Small intestine (tissue), 16 donors: ENCODE measurements at places on chromosomes 1 and 21. TPM values are rescaled to one million over a fixed set of nuclear protein-coding genes. Genes with fewer than 3 reads are reported as not detected.

- DNase-seq, result peak; percentile 93
- H3K4me1 ChIP-seq, result no peaks in the 10 kb centered on the region
Measured at GRCh38 chr1:154474802-154475201, 27.2 kb upstream of the TDRD10 start.

The IGFN1 gene
- 0.01 TPM for polyA plus RNA-seq

- DNase-seq, result no peak
- no peak overlapping the region for H3K4me3 ChIP-seq
- H3K27me3 ChIP-seq, result no peaks in the 10 kb centered on the region
- H3K27ac ChIP-seq, result no peak overlapping the region
Measured at GRCh38 chr1:221241157-221241556, 361.9 kb downstream of the HLX start.

- no peaks in the 10 kb centered on the region for H3K27me3 ChIP-seq
- H3K4me3 ChIP-seq, result no peak overlapping the region
- H3K27ac ChIP-seq, result no peak overlapping the region
- H3K4me1 ChIP-seq, result no peaks in the 10 kb centered on the region
- no peaks in the 10 kb centered on the region for H3K36me3 ChIP-seq
Measured at GRCh38 chr21:37874904-37875780, 41.1 kb downstream of the KCNJ6 start.

- no peak overlapping the region for H3K4me3 ChIP-seq
- no peaks in the 10 kb centered on the region for H3K27me3 ChIP-seq
- no peak overlapping the region for H3K27ac ChIP-seq
Measured at GRCh38 chr1:11211925-11212587, 22.9 kb downstream of the ANGPTL7 start.

- no peaks in the 10 kb centered on the region for H3K4me1 ChIP-seq
- H3K27ac ChIP-seq, result no peak overlapping the region
- no peaks in the 10 kb centered on the region for H3K36me3 ChIP-seq
- no peak for DNase-seq
- H3K4me3 ChIP-seq, result no peak overlapping the region
Measured at GRCh38 chr1:35873243-35873750, 9.7 kb upstream of the AGO1 start.

The ZNF593OS gene
- not detected for polyA plus RNA-seq

- no peaks in the 10 kb centered on the region for H3K27me3 ChIP-seq
- no peaks in the 10 kb centered on the region for H3K36me3 ChIP-seq
- H3K27ac ChIP-seq, result peak overlapping the region; percentile 71
- no peak overlapping the region for H3K4me3 ChIP-seq
- peaks cover 9% of the 10 kb centered on the region for H3K4me1 ChIP-seq
Measured at GRCh38 chr1:29202053-29202452, 20.4 kb upstream of the SRSF4 start.

DNA sequence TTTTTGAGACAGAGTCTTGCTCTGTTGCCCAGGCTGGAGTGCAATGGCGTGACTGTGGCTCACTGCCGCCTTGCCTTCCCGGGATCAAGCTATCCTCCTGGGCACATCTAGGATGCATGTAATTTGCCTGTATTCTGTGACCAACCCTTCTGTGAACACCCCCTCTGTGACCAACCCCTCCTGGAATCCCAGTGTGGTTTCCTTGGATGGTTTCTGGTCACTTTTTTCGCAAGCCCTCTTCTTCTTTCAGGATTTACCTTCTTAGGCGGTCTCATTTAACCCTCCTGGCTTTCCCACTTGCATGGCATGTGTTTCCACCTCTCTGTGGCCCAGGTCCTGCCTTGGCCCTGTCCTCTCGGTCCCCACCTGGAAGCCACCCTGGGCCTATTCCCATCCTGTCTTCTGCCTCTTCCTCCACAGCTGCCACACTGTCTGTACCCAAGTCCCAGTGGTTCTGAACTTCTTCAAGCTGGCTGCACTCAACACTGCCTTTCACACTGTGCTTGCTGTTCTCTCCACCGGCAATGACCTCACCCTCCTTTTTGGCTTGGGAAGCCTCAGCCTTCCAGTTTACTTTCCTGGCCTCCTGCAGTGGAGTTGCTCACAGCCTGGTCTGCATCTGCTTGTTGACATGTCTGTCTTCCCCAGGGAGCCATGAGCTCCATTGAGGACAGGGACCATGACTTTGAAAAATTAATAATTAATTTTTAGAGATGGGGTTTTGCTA is 57.0 kb downstream of the DISC1 start:
- H3K4me1 ChIP-seq, result no peaks in the 10 kb centered on the region
- no peaks in the 10 kb centered on the region for H3K36me3 ChIP-seq
- DNase-seq, result no peak
- H3K4me3 ChIP-seq, result no peak overlapping the region
- no peaks in the 10 kb centered on the region for H3K27me3 ChIP-seq
- H3K27ac ChIP-seq, result no peak overlapping the region

The ST6GALNAC5 gene
- polyA plus RNA-seq, result 4.0 TPM

- H3K27me3 ChIP-seq, result no peaks in the 10 kb centered on the region
- H3K4me3 ChIP-seq, result no peak overlapping the region
- no peak overlapping the region for H3K27ac ChIP-seq
- DNase-seq, result no peak
- H3K36me3 ChIP-seq, result no peaks in the 10 kb centered on the region
Measured at GRCh38 chr1:59136541-59137275, 160.2 kb upstream of the FGGY start.

GRCh38 chr1:34907487-34908090 is 21.9 kb downstream of the DLGAP3 start:
- H3K4me1 ChIP-seq, result no peaks in the 10 kb centered on the region
- H3K27me3 ChIP-seq, result no peaks in the 10 kb centered on the region
- H3K27ac ChIP-seq, result no peak overlapping the region
- no peak overlapping the region for H3K4me3 ChIP-seq

GRCh38 chr1:223829678-223830077 is 16.1 kb downstream of the TP53BP2 start:
- no peak overlapping the region for H3K4me3 ChIP-seq
- no peaks in the 10 kb centered on the region for H3K4me1 ChIP-seq
- H3K27ac ChIP-seq, result no peak overlapping the region
- no peaks in the 10 kb centered on the region for H3K36me3 ChIP-seq

GRCh38 chr1:89201106-89201794 is 2.5 kb upstream of the GBP4 start:
- no peaks in the 10 kb centered on the region for H3K27me3 ChIP-seq
- H3K4me3 ChIP-seq, result no peak overlapping the region
- peak; percentile 3 for DNase-seq
- H3K4me1 ChIP-seq, result no peaks in the 10 kb centered on the region

DNA sequence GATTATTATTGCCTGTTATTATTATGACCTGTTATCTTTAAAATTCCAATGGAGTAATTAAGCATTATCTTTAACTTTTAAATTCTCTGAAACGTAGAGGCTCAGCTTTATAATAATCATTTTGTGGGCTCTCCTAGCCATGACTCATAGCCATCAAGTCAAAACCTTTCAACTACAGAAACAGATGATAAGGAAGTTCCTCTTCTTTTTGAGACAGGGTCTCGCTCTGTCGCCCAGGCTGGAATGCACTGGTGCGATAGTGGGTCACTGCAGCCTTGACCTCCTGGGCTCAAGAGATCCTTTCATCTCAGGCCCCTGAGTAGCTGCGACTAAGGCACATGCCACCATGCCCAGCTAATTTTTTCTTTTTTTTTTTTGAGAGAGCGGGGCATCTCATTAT is 43.5 kb downstream of the CHML start:
- no peaks in the 10 kb centered on the region for H3K4me1 ChIP-seq
- no peak for DNase-seq
- no peaks in the 10 kb centered on the region for H3K27me3 ChIP-seq
- H3K4me3 ChIP-seq, result no peak overlapping the region

The DNASE2B gene
- 0.09 TPM for polyA plus RNA-seq

DNA sequence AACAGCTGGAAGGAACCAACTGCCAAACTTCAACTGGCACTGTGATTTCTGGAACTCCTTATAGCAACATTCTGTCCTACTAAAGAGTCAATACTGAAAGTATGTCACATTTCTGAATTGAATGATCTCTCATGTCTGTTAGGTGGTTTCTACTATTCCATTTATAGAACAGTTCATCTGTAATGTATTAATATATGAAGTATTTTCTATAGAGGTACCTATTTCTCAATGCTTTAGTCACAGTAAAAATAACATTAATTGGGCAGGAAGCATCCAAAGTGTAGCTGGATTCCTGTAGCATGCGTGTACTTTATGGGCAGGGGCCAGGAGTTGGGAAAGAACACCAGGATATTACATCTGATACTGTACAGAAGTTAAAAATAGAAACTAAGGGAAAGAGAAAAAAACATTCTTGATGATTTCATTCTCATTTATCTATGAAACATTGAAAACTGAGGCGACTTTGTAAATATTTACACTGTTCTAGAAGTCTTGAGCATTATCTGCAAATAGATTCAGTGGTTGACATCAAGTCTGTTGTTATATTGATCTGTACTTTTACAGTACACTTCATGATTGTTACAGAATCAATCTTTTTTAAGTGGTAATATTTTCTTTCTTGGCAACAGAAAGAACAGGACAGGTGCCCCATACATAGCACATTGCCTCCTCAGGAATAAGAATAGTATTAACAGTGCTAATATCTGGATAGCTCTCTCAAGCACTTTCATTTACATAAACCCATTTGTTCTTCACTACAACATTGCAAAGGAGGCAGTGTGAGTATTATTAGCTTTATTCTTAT is 6.2 kb upstream of the ZNF281 start:
- no peaks in the 10 kb centered on the region for H3K4me1 ChIP-seq

DNA sequence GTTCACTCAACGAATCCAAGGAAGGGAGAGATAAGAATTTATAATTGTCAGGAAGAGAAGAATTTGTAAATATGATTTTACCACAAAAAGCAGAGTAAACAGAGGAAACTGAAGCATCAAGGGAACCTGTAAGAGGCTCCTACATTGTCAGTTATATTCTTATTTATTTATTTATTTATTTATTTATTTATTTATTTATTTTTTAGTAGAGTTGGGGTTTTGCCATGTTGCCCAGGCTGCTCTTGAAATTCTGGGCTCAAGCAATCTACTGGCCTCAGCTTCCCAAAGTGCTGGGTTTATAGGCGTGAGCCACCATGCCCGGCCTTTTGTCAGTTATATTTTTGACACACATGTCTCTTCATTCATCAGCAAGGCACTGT is 47.1 kb downstream of the FCRL3 start:
- no peak overlapping the region for H3K4me3 ChIP-seq
- no peaks in the 10 kb centered on the region for H3K36me3 ChIP-seq
- no peaks in the 10 kb centered on the region for H3K27me3 ChIP-seq
- DNase-seq, result no peak

- no peak for DNase-seq
- peaks cover 6% of the 10 kb centered on the region for H3K36me3 ChIP-seq
- H3K4me3 ChIP-seq, result no peak overlapping the region
- peaks cover 12% of the 10 kb centered on the region for H3K4me1 ChIP-seq
- H3K27me3 ChIP-seq, result no peaks in the 10 kb centered on the region
- H3K27ac ChIP-seq, result no peak overlapping the region
Measured at GRCh38 chr1:11990303-11991032, 10.2 kb downstream of the MFN2 start.

DNA sequence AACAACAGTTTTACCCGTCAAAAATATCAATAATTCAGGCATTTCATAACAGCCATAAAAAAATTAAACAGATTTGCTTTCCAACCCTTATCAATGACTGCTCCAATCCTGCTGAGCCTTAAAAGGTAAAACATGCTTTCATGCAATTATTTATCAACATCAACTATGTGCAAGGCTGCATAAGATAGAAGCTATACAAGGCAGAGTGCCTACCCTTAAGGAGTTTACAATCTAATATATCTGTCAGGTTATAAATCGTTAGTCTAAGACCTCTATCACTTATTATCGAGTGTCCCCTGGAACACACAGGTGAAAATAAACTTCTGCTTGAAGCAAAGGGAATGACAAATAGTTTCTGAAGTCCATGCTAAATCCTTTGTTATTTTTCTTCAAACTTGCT is 1.8 kb downstream of the ERRFI1 start:
- H3K4me1 ChIP-seq, result peaks cover 2% of the 10 kb centered on the region
- H3K27me3 ChIP-seq, result no peaks in the 10 kb centered on the region
- H3K36me3 ChIP-seq, result no peaks in the 10 kb centered on the region
- no peak overlapping the region for H3K4me3 ChIP-seq

DNA sequence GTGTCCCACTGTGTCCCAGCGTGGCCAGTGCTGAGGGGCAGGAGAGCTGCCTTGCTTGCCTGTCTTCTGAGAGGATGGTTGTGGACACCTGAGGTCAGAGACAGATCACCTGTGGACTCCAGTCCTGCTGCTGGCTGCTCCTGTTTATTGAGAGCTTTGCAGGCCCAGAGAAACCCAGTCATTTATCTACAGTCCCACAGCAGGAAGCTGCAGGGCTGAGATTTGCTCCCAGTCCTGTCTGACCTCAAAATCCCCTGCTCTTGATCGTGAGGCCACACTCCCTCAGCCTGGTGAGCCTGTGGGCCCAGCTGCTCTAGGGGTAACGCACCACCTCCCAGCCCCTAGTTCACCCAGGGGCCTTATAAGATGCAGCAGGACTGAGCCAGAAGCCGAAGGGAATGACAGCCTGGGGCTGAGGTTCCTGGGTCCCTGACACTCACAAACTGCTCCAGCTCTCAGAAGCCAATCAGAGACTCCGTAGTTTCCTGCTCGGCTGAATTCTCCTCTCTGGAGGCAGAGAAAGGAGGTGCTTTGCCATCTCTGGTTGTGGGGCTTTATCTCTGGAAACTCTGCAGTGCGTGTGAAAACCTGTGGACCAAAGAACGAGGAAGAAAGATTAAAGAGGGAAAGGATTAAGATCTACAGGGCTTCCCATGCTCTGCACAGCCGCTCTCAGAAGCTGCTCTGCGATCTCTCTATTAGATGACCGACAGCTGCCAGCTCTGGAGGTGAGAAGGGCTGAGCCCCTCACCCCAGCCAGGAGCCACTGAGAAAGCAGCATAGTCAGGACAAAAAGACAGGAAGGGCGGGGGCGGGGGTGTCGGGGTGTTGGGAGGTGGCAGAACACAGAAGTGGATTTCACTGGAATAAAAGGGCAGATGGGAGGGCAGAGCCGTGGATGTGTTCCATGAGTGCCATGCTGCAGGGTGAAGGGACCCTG is 39.1 kb downstream of the UBIAD1 start:
- no peaks in the 10 kb centered on the region for H3K4me1 ChIP-seq
- no peaks in the 10 kb centered on the region for H3K36me3 ChIP-seq
- no peak overlapping the region for H3K4me3 ChIP-seq
- peaks cover 12% of the 10 kb centered on the region for H3K27me3 ChIP-seq
- no peak overlapping the region for H3K27ac ChIP-seq

DNA sequence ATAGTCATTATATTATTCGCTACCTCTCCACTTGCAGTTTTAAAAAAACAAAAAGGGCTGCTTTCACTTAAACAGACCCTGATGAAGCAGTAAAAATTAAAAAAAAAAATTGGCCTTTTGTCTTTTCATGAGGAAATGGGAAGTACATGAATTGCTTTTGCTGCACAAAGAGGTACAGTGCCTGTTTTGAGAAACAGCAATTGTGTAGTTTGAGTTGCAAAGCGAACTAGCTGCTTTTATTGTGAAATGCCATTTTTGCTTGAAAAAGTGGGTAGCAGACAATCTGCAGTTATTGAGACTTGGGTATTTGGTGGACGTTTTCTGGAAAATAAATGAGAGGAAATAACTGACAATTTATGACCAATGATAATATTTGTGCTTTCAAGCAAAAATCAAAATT is 7.0 kb downstream of the DIP2A start:
- H3K36me3 ChIP-seq, result no peaks in the 10 kb centered on the region
- H3K4me3 ChIP-seq, result no peak overlapping the region
- H3K27me3 ChIP-seq, result no peaks in the 10 kb centered on the region
- no peaks in the 10 kb centered on the region for H3K4me1 ChIP-seq
- no peak overlapping the region for H3K27ac ChIP-seq

The S100A2 gene
- polyA plus RNA-seq, result 3.6 TPM

GRCh38 chr1:228276174-228276831 is 68.5 kb downstream of the OBSCN start:
- H3K4me3 ChIP-seq, result peak overlapping the region; percentile 46
- H3K36me3 ChIP-seq, result no peaks in the 10 kb centered on the region
- DNase-seq, result no peak
- no peaks in the 10 kb centered on the region for H3K27me3 ChIP-seq

GRCh38 chr1:194723067-194723466 is 1536.7 kb upstream of the B3GALT2 start:
- no peak overlapping the region for H3K27ac ChIP-seq
- H3K4me3 ChIP-seq, result no peak overlapping the region
- no peaks in the 10 kb centered on the region for H3K4me1 ChIP-seq
- DNase-seq, result no peak
